ENCODE measurements at places on chromosomes 5 and 9. TPM values are rescaled to one million over a fixed set of nuclear protein-coding genes. Genes with fewer than 3 reads are reported as not detected.

The GZMA gene
- total RNA-seq = not detected

The SLC23A1 gene
- not detected for total RNA-seq

The GFRA3 gene
- 0.80 TPM for total RNA-seq

The ARL10 gene
- total RNA-seq = 8.8 TPM

The PALM2AKAP2 gene
- 18.8 TPM for total RNA-seq

The SPACA9 gene
- total RNA-seq = 4.2 TPM

The BTNL9 gene
- total RNA-seq = 23.0 TPM

The INSL6 gene
- not detected for total RNA-seq

The UNC5A gene
- 4.8 TPM for total RNA-seq

The LCN12 gene
- total RNA-seq = 16.6 TPM

GRCh38 chr5:133939668-133940067, 28.8 kb downstream of the C5orf15 start:
- no peak for DNase-seq

DNA sequence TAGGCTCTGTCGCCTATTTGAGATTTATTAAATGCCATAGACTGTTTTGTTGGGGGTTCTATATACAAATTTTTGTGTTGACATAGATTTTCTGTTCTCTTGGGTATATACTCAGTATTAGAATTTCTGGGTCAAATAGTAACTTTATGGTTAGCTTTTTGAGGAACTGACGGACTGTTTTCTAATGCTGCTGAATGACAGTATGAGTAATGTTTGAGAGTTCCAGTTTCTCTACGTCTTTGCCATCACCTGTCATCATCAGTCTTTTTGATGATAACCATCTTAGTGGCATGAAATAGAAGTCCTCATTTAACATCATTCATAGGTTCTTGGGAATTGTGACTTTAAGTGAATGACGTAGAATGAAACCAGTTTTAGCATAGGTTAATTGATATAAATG, 60.1 kb downstream of the CCDC171 start:
- DNase-seq = no peak

GRCh38 chr5:128491291-128491690, 46.8 kb downstream of the FBN2 start:
- no peak for DNase-seq

GRCh38 chr5:157648275-157648990, 3.8 kb downstream of the SOX30 start:
- no peak for DNase-seq

- no peak for DNase-seq
These were observed 858 bp upstream of the SOWAHA start for GRCh38 chr5:132812123-132812765.

- DNase-seq = no peak
These were observed 3.3 kb upstream of the PRDM6 start for GRCh38 chr5:123085638-123086286.

GRCh38 chr5:172533399-172534228, 79.3 kb upstream of the SH3PXD2B start:
- peak; percentile 56 for DNase-seq

- no peak for DNase-seq
These were observed 65.0 kb downstream of the UGCG start for GRCh38 chr9:111961575-111961974.

- DNase-seq = no peak
These were observed 8.7 kb downstream of the SNCB start for GRCh38 chr5:176621661-176622079.

- no peak for DNase-seq
These were observed 54.8 kb downstream of the RNF38 start for GRCh38 chr9:36345103-36345846.

- no peak for DNase-seq
These were observed 364.9 kb downstream of the ICE1 start for GRCh38 chr5:5787373-5787772.

DNA sequence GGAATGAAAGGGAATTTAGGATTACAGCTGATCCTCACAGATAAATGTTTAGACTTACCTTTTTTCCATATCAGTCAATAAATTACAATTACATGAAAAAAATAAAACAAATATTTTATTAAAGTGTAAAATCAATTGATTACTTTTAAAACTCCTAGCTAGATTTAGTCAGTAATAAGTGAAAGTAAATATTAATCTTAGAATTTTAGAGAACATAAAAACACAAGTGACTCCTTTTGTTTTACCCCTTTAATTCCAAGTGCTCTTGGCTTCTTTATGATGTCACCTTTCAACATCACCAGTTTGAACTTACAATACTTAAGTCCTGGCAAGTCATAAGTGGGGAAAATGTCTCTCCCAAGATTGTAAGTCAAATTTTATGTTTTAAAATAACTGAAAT, at the start of gene CYLC2:
TSS of gene CYLC2 (plus strand) at position 301 of the 400 bp plus-strand sequence. CDS start at position 349, 48 bp downstream.
- no peak for DNase-seq

DNA sequence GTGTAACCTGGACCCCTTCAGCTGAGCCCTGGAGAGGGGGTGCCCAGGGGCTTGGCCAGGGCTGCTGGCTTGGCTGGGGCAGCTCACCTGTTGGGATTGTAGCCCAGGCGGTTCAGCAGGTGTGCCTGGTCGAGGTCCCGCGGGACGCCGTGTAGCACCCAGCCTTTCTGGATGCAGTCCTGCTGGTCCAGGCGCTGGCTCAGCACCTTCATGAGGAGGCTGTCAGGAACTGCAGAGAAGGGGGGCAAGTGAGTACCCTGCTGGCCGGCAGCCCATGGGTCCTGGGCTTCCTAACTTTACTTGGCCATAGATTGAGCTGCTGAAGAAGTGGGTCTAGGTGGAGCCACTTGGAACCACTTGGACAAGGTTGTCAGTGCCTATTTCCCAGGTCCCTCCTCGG, 85.5 kb downstream of the AK8 start:
- no peak for DNase-seq

DNA sequence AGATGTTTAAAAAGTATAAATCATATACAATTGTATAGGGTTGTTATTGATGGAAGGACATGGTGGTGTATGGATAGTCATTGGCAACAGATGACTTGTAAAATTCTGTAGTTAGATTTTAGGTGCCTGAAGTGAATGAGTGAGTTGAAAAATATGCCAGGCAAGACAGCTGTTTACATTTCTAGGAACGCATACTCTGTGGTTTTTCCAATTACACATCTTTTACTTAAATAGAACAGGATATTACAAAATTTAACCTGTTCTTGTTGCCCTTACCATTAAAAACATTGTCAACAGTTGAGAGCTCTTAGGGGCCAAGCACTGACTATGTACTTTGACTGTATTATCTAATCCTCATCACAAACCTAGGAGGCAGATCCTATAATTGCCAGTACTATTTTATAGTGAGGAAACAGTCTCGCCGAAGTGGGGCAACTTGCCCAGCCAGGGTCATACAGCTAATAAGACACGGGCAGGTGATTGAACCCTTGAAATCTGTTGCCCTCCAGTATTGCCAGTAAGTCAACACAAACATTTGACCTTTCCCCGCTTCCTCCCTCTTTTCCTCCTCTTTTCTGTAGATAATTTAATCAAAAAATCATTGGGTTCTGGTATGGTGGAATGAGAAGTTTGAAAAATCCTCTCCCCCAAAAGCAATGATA, 88.6 kb downstream of the MACROH2A1 start:
- no peak for DNase-seq

DNA sequence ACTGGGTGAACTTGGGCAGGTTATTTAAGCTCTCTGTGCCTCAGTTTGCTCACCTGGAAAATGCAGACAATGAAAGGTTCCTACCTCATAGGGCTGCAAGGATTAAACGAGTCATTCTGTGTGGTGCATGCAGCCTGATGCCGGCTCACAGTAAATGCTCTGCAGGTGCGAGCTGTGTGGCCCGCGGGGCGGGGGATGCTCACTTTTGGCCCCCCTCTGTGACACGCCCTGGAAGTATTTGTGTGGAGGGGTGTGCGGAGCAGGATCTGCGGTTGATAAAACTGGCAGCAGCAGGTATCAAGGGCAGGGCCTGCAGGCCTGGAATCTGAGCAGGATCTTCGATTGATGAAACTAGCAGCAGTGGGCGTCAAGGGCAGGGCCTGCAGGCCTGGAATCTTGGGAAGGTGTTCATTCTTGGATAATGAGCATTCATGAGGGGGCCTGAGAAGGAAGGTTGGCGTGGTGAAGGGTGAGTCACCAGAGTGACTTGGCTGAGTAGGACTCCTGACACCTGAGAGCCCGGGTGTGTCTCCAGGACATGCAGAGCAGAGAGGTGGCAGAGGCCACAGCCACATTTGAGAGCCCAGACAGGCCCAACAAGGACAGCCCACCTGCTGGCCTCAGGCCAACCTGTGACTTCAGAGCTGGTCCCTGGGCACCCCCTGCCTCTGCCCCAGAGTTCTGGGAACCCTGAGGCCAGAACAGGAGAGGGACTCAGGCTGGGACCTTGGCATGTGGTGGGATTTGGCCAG, 11.9 kb downstream of the UNC5A start:
- no peak for DNase-seq

DNA sequence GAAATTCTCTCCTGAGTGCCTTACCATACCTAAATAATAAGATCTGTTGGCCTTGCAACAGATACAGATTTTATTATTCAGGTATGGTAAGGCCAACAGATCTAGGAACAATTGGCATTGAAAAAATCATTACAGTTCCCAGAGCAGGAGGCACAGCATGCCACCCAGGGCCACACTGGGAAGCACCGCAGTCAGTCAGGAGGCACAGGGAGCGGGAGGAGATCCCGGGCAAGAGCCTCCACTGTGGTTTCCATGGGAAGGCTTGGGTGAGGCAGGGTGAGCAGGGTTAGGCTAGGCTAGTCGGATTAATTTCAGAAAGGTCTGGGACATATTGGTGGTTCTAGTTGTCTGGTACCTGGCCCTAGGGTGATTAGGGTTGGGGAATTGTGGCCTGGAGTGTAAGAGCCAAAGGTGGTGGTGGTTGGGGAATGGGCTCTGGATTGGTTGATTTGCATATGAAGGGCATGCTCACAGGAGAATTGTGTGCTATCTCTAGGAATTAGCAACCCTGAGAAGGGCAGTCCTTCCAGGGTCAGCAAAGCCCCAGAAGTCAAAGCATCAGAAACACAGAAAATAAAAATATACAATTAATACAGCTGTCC, 111.4 kb downstream of the PDE8B start:
- no peak for DNase-seq

- DNase-seq = no peak
These were observed 69.1 kb downstream of the PBX3 start for GRCh38 chr9:125816321-125816720.

DNA sequence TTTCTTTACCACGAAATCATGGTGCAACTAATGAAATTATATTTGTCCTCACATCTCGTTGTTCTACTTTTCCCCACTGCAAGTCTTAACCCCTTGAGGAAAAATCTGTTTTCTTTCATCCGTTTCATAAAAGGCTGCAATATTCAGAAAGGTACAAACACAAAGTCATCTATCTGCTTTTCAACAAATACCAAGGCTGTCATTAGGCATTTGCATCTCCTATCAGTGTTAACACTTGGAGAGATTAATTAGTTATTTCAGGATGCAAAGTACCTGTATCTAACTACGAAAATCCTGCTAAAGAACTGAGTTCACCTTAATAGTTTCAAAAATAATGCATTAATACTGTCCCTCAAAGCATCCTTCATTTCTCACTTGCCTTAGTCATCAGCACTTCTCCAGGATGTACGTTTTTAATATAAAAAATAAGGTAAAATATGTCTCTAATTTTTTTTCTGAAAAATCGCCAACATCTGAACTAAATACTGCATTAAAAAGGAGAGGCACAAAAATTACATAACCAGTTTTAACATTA, 1.8 kb downstream of the ARRDC3 start:
- DNase-seq = no peak

DNA sequence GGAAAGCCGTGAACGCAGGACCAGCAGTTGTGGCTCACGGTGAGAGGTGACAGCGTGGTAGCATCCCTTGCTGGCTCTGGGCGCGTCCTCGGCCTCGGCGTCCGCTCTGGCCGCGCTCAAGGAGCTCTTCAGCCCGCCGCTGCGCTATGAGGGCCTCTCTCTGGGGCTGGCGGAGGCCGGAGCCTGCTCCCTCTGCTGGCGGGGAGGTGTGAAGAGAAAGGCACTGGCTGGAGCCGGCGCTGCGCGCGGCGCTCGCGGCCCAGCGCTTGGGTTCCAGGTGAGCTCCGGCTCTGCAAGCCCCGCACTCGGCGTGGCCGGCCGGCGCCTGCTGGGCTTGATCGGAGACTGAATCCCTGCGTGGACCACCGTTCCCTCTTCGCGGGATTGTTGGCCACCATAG, 705.6 kb downstream of the SEMA5A start:
- DNase-seq = no peak

DNA sequence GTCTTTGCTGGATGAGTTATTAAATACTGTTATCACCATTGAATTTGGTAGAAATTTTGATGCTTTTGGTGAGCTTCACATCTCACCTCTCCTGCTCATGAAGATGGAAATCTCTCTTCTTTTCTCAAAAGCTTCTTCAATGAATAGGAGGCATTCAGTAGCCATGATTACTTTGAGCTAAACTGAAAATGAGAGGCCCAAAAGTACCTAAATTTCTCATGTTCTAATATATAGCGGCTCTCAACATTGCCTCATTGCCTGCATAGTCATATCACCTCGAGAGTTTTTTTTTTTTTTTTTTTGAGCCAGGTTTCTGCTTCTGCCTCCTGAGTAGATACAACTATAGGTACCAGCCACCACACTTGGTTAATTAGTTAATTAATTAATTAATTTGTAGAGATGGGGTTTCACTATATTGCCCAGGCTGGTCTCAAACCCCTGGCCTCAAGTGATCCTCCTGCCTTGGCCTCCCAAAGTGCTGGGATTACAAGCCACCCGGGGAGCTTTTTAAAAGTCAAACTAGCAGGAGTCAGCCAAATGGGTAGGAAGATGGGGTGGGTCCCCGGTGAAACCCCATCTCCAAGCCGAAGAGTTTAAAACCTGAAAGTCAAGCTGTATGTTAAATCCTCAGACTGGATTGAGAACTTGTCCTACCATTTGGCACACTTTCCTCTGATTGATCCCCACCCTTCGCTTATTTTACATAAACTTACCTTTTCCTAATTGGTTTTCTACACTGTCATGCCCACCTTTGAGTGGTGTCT, 169.0 kb downstream of the DOCK2 start:
- no peak for DNase-seq

DNA sequence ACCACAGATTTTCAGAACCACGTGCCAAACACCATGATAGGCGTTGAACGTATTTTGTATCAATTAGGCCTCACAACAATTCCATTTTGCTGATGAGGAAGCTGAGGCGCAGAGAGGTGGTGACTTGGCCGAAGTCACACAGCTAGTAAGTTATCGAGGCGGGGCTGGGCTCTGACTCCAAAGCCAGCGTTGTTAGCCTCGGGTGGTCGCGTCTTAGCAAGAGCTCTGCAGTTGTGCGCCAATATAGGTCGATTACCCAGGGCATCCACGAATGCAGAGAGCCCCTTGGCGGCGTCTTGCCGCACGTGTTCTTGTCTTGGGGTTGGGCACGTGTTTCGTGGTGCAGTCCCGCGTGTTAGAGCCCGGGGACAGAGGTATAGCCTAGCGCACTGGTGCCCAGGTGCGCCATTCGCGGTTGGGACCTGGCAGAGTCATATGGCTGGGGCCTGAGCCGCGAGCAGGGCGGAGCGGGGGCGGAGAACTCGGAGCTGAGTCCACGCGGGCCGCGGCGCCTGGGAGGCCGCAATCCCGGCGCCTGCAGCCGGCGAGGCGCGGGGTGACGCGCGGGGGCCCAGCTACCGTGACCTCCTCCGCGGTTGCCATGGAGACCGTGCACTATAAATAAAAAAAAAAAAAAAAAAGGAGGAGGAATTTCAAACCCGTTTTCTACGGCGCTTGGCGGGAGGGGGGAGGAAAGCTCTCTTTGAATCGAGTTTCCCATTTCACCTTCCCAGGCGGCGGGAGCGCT, 62.3 kb downstream of the CXXC5 start:
- DNase-seq = peak; percentile 50
